ENCODE measurements at places on chromosomes 5 and 9.

GRCh38 chr9:123990427-123990826, 21.1 kb upstream of the LHX2 start:
- no peak for DNase-seq

GRCh38 chr5:151947931-151948608, 23.4 kb upstream of the GLRA1 start:
- DNase-seq: no peak

GRCh38 chr9:128917151-128917849, 3.5 kb upstream of the PHYHD1 start:
- no peak for DNase-seq

GRCh38 chr9:122216798-122217418, 11.8 kb downstream of the LHX6 start:
- no peak for DNase-seq

DNA sequence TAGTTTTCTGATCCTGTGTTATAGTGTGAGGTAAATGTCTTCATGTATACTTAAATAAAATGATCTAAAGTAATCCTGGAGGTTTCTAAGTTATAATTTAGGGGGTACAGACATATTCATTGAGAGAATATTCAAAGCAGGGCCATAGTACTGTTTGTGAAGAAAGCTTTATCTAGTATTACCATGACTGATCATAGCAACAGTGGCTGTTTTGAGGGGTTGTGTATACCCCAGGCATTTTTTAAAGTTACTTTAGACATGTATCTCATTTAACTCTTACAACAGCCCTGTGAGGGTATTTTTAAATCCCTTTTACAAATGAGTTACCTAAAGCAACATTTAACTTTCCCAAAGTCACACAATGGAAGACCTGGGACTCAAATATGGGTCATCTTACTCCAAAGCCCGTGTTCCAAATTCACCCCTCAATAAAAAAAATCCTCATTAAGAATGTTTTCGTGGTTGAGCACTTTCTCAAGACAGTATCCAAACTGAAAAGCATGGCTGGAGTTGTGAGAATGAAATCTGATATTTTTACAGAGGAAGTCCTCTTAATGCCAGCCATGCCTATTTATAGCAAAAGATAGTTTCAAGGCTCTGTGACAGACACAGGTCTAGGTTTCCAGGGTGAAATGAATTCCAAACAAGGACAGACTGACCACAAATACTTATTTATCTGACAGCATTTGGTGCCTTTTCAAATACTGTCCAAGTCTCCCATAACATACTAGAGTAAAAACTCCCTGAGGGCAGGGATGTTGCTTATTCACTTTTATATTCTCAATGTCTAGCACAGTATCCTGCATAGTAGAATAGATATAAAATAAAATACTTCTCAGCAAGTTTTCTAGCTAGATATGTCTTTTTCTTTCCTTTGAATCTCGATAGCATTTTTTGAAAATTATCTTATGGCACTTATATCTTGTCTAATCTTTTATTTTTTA, 10.4 kb downstream of the STOM start:
- DNase-seq: no peak

- DNase-seq: no peak
These were observed 29.3 kb downstream of the ZDHHC11 start for GRCh38 chr5:821504-821903.

- DNase-seq: no peak
These were observed 41.3 kb downstream of the HABP4 start for GRCh38 chr9:96491079-96491879.

DNA sequence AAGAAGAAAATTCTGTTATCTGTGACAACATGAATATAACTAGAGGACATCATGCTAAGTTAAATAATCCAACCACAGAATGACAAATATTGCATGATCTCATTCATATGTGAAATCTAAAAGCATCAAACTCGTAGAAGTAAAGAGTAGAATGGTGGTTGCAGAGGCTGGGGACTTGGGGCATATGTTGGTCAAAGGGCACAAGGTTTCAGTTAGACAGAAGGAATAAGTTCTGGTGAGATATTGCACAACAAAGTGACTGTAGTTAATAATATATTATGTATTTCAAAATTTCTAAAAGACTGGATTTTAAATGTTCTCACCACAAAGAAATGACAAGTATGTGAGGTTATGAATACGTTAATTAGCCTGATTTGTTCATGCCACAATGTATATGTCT, 24.8 kb downstream of the GRIA1 start:
- no peak for DNase-seq

DNA sequence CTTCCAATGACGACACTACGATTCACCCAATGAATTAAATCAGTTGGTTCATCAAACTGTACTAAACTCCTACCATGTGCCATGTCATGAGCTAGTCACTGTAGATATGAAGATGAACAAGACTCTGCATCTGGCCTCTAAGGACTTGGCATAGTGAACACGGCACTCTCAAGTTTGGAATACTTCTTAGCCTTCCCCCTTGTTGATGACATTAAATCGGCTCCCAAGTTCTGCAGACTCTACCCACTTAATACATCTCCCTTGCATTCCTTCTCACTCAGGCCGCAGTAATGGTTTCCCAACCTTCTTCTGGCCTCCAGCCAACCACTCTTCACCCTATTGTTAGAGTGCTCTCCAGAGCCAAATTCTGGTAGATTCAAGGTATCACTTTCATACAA, 184.7 kb downstream of the MAPKAP1 start:
- DNase-seq: no peak

GRCh38 chr5:96627792-96628398, 34.3 kb upstream of the CAST start:
- DNase-seq: no peak

- DNase-seq: no peak
These were observed 59.2 kb downstream of the ZCCHC7 start for GRCh38 chr9:37179576-37179975.

DNA sequence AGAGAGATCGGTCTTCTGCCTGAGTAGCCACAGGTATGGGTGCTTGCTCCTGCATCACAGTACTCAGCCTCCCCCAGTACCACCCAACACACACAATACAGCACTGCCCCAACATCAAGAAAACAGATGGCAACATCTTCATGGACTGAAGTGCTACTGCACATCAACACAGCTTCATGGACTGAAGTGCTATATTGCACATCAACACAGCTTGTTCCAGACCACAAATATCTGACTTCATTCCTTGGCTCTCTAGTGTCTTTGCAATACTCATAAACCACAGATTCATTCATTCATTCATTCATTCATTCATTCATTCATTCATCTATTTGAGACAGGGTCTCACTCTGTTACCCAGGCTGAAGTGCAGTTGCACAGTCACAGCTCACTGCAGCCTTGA, 31.1 kb upstream of the PCA3 start:
- no peak for DNase-seq

GRCh38 chr5:4204276-4205141, 608.9 kb downstream of the IRX1 start:
- DNase-seq: no peak

DNA sequence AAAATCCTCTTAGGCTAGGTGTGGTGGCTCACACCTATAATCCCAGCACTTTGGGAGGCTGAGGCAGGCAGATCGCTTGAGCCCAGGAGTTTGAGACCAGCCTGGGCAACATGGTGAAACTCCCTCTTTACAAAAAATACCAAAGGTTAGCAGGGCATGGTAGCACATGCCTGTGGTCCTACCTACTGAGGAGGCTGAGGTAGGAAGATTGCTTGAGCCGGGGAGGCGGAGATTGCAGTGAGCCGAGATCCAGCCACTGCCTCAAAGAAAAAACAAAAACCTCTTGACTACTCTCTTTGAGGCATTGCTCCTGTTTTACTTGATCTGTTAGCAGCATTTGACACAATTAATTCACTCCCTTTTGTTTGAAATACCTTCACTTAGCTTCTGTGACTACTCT, 20.7 kb downstream of the KIF2A start:
- DNase-seq: no peak

- no peak for DNase-seq
These were observed 184.6 kb downstream of the AP3B1 start for GRCh38 chr5:78109891-78110324.

DNA sequence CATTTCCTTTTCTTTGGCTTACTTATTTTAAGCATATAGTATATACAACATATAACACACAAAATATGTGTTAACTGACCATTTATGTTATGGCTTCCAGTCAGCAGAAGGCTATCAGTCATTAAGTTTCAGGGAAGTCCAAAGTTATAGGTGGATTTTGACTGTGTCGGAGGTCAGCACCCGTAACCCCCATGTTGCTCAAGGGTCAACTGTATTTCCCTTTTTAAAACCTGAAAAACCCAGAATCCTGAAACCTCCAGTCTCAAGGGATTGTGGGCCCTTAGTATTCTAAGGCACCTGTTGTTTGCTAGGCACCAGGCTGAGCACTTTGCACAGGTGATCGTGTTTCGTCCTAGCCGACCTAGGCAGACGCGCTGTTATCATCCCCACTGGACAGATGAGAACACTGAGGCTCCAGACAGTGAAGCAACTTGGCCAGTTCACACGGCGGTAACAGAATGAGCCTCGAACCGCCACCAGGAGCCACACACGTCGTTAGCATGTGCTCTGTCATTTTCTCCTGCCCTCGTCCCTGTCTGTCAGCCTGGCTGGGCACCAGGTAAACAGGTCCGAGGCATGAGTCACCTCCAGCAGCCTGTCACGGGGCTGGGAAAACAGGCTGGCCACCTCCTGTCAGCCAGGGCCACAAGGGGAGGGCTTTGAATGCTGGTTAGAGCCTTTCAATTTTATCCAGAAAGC, 39.9 kb downstream of the DUSP1 start:
- DNase-seq: no peak

All from esophagus squamous epithelium (tissue), 5 donors.